ENCODE measurements at places on chromosomes 11 and 22. TPM values are rescaled to one million over a fixed set of nuclear protein-coding genes. Genes with fewer than 3 reads are reported as not detected.

GRCh38 chr11:122478986-122479385 is 176.5 kb upstream of the UBASH3B start:
- no peak for DNase-seq

GRCh38 chr11:45741032-45741431 is 63.9 kb upstream of the SLC35C1 start:
- DNase-seq = no peak

- no peak for DNase-seq
Measured at GRCh38 chr22:24302591-24302990, 32.0 kb downstream of the SPECC1L start.

- peak; percentile 9 for DNase-seq
Measured at GRCh38 chr11:58493676-58494075, 14.2 kb downstream of the OR5B21 start.

DNA sequence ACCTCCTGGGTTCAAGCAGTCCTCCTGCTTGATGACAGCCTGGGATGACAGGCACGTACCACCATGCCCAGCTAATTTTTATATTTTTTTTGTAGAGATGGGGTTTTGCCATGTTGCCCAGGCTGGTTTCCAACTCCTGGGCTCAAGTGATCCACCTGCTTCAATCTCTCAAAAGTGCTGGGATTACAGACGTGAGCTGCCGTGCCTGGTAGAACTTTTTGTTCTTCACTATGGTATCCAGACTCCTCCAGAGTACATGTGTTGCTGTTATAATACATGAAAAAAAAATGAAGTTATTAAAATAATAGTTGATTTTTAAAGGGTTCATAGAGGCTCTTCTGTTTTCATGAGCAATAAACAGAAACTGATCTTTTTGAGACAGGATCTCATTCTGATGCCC is 29.6 kb downstream of the ZNF143 start:
- DNase-seq = no peak

GRCh38 chr11:93020248-93021046 is 51.0 kb downstream of the MTNR1B start:
- DNase-seq = peak; percentile 54

DNA sequence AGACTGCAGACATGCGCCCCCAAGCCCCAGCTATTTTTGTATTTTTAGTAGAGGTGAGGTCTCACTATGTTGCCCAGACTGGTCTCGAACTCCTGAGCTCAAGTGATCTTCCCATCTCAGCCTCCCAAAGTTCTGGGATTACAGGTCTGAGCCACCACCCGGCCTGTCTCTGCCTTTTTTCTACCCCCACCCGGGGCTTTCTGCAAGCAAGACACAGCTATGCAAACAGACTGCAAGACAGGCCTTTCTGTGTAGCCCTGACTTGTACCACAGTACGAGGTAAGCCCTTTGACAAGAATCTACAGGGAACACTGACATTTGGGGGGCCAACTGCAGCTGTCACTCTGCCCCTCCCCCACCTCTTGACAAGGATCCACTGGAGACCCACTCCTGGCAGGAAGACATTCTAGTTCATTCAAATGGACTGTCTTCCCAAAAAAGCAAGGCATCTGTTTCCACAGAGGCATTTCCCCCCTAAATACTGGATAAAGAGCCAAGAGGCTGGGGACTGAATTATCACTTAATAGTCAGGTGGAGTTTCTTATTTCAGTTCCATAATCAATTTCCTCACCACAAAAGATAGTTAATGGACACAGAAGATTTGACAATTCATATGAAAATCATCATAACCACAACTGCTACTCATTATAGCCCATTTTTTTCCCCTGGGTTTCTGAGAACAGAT is 118.2 kb downstream of the ABTB2 start:
- no peak for DNase-seq

- no peak for DNase-seq
Measured at GRCh38 chr11:2998073-2998850, 6.1 kb upstream of the NAP1L4 start.

DNA sequence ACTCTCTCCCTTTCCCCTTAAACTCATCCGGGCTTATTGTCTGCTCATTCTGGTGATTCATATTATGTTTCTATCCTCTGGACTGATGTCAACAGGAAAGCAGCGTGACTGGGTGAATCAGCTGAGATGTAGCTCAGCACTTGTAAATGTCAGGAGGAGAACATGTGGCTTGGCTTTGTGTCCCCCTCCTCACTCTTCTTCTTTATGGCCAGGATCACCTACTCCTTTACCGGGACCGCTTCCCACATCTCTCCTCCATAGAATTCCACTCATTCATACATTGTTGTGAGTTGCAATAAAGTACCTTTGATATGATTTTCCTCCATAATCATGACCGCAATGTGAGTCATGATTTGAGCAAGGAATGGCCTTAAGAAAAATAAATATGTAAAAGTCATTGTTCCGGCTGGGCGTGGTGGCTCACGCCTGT is 15.8 kb upstream of the SYN3 start:
- DNase-seq = peak; percentile 11

- DNase-seq = no peak
Measured at GRCh38 chr22:36423461-36424404, 36.0 kb upstream of the MYH9 start.

DNA sequence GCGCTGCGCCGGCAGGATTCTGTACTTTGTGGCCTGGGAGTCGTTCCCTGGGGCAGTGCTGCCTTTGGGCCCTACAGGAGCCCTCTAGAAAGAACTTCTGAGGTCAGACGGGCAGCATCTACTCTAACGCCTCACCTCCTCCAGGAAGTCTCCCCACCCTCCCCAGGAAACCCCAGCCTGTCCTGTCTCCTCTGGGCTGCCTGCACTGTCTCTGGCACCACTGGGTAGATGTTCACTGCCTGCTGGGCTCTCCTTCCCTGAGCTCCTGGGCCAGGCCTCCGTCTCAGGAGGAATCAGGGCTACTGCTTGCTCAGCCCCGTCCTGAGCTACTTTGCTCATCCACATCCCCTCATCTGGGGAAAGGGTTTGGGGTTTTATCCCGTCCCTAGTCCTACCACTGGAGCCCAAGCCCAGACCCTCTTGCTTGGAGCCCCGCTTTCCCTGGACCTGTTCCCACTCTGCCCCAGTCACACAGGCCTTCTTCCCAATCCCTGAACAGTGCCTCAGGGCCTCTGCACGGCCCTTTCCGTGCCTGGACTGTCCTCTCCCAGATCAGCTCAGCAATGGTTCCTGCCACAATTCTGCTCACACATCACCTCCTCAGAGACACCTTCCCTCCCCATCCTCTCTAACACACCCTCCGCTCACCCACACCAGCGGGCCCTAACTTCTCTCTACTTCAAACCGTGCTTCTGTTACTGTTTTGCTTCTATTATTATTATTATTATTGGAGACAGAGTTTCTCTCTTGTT is 11.3 kb upstream of the TREH start:
- DNase-seq = no peak

GRCh38 chr11:1548221-1549070 is 23.6 kb downstream of the DUSP8 start:
- peak; percentile 51 for DNase-seq

DNA sequence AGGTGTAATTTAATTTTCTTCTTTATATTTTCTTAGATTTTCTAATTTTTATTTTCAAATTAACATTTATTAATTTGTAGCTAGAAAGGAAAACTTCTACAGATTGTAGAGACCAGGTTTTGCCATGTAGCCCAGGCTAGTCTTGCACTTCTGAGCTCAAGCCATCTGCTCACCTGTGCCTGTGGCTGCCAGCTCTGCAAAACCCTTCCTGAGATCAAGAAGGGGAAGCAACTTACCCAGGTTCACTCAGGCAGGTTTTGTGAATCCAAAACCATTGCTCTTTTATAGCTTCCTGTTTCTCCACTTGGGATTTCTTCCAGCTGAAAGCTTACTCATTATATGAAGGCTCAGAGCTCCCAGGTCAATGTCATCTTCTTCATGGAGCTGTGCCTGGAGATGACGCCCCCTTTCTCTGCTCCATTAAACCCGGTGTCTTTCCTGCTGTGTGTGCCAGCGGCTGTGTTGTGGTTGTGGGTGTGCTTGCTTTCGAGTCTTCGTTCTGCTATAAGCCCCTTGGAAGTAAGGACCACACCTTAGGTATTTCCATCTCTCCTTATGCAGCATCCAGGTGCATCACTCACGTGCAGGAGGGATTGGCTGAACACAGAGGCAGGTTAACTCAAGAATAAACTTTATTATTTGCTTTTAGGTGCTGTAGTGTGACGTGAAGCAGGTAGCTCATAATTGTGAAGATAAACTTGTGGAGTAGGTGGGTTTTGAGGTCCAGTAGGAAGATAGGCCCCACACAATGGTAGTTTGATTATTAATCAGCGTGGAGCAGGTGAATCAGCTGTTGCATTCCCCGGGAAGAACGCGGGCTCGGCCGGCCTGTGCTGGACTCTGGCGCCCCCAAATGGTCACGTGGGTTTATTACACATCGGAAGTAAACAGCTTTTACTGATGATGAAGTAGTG is 42.2 kb upstream of the INCENP start:
- peak; percentile 58 for DNase-seq

DNA sequence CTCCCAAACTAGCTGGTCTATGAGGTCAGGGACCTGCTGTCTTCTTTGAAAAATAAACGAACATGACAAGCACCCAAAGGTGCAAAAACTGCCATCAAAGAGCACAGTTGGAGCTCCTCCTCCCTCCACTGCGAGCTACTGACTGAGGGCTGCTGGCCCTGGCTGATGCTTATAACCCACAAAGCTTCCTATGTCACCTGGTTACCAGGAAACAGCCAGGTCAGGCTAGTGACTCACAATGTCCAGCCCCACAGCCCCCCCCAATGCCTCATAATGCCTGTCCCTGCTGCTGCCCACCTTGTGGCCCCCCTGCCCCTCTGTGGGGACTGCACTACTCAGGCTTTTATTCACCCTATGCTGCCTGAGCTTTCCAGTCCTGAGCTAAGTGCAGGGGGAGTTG is at the start of gene DRICH1:
DRICH1 (minus strand) TSS at position 144 of the 400 bp plus-strand sequence. CDS start 298 bp downstream, outside the sequence.
- DNase-seq = no peak

DNA sequence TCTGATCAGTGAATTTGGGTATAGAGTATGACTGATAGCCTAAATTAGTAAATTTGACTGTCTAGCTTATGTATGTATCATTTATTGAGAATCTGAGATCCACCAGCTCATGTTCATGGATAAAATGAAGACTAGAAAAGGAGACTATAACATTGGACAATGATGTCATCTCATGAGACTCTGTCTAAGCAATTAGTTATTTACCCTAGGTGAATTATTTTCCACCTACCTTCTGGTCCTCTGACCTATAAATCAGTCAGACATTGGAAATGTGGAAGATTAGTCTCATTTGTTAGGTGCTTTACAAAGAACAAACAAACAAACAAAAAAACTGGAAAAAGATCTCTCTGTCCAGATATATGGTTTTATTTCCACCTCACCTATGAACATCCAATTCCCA is 38.7 kb upstream of the CALCA start:
- DNase-seq = no peak

GRCh38 chr11:60910281-60910687 is 3.7 kb upstream of the TMEM109 start:
- DNase-seq = no peak

GRCh38 chr11:119684361-119685110 is 44.5 kb downstream of the NECTIN1 start:
- peak; percentile 44 for DNase-seq

- peak; percentile 64 for DNase-seq
Measured at GRCh38 chr22:24772493-24773220, 1.9 kb downstream of the PIWIL3 start.

GRCh38 chr11:78533399-78533798 is 41.3 kb downstream of the NARS2 start:
- DNase-seq = no peak

DNA sequence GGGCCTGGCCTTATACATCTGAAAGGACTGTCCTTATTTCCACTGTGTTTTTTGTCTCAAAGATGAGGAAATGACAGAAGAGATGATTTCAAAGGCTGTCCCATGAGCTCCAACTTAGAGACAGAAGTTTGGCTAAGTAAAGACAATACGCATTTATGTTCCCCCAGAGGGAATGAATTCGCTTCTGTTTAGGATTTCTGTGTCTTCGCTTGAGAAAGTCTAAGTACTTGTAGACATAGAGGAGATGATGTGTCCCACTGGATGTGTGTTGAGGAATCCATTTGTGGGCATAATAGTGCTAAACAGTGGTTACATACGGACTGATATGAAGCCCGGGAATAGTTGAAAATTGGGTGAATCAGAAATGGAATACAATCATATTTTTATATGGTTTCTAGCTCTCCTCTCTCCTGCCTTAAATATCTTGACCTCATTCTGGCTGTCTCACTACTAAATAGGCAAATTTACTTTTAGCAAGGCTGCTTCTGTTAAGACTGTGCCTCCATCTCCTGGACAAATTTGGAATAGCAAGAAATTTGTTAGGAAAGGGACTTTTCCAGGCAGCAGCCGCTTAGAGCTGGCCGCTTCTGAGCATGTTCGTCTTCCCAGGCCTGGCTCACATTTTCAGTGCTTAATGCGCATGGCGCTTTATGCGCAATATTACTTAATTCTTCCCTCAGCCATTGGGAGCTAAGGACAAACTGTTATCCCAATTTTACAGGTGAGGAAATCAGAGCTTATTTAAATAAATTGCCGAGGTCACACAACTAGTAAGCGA is 1.9 kb upstream of the PEX26 start:
- DNase-seq = peak; percentile 90

DNA sequence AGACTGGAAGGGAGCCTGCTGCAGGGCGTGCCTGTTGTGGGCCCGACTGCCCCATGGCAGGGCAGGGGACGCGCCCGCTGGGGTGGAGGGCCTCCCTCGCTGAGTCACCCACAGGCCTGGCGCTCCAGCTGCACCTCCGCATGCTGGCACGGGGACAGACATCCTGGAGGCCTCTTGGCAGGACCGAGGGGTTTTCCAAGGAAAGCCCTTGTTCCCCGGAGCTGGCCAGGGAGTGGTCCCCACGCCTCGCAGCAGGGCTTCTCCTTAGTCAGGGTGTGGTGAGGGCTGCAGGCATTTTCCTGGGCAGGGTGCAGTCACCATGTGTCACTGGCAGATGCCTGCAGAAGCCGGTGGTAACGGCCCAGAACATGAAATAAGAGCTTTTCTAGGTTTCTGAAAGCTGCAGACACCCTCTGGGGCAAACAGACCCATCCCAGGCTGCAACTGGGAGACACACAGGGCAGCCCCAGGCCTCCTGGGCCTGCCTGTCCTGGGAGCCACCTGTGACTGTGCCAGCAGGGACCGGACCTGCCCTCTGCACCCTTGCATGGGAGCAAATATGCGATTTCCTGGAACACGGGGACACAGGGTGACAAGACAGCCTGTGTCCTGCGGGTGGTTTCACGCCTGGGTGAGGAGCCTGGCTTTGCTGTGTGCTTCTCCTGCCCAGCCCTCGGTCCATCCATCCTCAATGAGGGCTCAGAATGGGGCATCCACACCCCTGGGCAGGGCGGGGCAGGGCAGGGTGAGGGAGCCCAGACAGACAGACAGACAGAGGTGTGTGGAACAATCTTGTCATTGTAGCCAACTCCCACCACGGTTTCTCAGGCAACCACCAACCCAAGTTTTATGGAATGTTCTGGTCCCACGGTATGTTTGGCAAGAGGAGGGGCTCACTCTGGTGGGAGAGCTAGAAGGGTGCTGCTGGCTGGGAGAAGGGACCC is 43.2 kb upstream of the FADD start:
- no peak for DNase-seq

Gene LRP5
- 2.5 TPM for total RNA-seq

Gene MAP6
- total RNA-seq = 3.2 TPM

Gene LMNTD2
- 0.89 TPM for total RNA-seq

Gene CLTCL1
- total RNA-seq = 9.3 TPM

Gene KIRREL3
- total RNA-seq = 29.9 TPM

Gene ARHGAP8
- total RNA-seq = not detected

Gene ARL14EP
- 19.5 TPM for total RNA-seq

Gene YPEL4
- 0.17 TPM for total RNA-seq

Gene SAA4
- not detected for total RNA-seq

Measured in HFFc6 (cell line).